Hepatocyte (in vitro differentiated cells): ENCODE measurements at places on chromosomes 11 and 22. TPM values are rescaled to one million over a fixed set of nuclear protein-coding genes. Genes with fewer than 3 reads are reported as not detected.

DNA sequence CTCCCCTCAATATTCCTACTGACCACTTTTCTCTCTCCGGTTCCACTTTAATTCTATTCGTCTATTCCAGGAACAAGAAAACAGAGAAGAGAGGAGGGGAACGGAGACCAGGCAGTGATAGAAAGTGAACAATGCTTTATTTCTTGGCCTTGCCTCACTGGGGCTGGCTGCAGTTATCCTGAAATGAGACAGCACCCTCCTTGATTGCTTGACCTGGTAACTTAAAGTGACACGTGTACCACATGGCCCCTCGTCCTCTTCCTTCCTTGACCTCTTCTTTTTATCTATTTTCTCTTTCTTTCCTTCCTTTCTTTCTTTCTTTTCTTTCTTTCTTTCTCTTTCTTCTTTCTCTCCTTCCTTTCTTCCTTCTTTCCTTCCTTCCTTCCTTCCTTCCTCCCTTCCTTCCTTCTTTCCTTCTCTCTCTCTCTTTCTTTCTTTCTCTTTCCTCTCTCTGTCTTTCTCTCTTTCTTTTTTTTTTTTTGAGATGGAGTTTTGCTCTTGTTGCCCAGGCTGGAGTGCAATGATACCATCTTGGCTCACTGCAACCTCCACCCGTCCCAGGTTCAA, 52.8 kb upstream of the CLMP start:
- DNase-seq, result no peak
- no peak overlapping the region for H3K4me3 ChIP-seq
- no peak overlapping the region for H3K27ac ChIP-seq
- no peaks in the 10 kb centered on the region for H3K27me3 ChIP-seq

DNA sequence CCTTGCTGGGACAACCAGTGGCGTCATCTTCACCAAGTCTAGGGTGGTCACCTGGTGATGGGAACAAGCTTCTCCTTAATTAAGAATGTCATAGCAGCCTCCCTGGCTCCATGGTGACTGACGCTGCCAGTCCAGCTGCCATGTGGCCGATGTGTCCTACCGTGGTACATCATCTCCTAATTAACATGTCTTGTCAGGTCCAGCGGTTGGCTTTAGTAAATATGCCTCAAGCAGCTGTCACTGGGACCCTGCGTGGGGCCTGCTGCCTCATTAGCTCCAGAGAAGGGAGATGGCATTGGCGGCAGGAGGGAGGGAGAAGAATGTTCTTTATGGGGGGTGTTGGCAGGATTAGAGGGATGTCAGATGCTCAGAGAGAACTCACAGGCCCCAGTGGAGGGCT, 271.9 kb downstream of the ST3GAL4 start:
- peaks cover 4% of the 10 kb centered on the region for H3K27me3 ChIP-seq
- DNase-seq, result no peak
- H3K36me3 ChIP-seq, result no peaks in the 10 kb centered on the region
- no peak overlapping the region for H3K4me3 ChIP-seq

PHOX2A gene
- polyA plus RNA-seq, result not detected in 2 replicates

UBQLNL gene
- 0.52 TPM in 1 of 2 replicates, not detected in the other for polyA plus RNA-seq
